ENCODE measurements at places on chromosomes 3 and 15.

GRCh38 chr3:11096266-11097139 is 57.8 kb upstream of the HRH1 start:
- DNase-seq: no peak

GRCh38 chr15:66565741-66566144 is at the start of gene LCTL:
LCTL (minus strand) TSS chr15:66565998; CDS start chr15:66565365, 633 bp downstream.
- no peak for DNase-seq

DNA sequence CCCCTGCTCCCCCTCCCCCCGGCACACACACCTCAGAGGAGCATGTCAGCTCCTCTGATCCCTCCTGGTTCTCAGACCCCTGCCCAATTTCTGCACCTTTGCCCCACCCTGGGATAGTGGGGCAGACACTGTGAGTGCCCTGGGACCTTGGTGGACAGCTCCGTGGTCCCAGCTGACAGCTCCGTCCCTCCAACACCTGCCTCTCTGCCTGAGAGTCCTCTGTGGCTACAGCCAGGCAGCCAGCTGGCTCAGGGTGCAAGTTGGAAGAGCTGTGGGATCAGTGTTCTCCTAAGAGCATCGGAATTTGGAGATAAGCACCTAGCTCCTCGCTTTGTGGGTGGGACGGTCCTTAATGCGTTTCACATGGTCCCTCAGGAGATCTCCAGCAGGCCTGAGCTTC is 43.7 kb upstream of the PGPEP1L start:
- no peak for DNase-seq

- DNase-seq: peak; percentile 77
Observed at GRCh38 chr15:68553994-68554720, 24.6 kb upstream of the CORO2B start.

GRCh38 chr3:71662056-71662455 is 63.1 kb downstream of the EIF4E3 start:
- no peak for DNase-seq

- no peak for DNase-seq
Observed at GRCh38 chr3:126982126-126982470, 817 bp upstream of the PLXNA1 start.

GRCh38 chr3:128170866-128171516 is 17.7 kb downstream of the EEFSEC start:
- DNase-seq: no peak

GRCh38 chr3:42340466-42340865 is 69.9 kb downstream of the LYZL4 start:
- no peak for DNase-seq

- no peak for DNase-seq
Observed at GRCh38 chr15:89569090-89569745, 6.1 kb upstream of the TICRR start.

DNA sequence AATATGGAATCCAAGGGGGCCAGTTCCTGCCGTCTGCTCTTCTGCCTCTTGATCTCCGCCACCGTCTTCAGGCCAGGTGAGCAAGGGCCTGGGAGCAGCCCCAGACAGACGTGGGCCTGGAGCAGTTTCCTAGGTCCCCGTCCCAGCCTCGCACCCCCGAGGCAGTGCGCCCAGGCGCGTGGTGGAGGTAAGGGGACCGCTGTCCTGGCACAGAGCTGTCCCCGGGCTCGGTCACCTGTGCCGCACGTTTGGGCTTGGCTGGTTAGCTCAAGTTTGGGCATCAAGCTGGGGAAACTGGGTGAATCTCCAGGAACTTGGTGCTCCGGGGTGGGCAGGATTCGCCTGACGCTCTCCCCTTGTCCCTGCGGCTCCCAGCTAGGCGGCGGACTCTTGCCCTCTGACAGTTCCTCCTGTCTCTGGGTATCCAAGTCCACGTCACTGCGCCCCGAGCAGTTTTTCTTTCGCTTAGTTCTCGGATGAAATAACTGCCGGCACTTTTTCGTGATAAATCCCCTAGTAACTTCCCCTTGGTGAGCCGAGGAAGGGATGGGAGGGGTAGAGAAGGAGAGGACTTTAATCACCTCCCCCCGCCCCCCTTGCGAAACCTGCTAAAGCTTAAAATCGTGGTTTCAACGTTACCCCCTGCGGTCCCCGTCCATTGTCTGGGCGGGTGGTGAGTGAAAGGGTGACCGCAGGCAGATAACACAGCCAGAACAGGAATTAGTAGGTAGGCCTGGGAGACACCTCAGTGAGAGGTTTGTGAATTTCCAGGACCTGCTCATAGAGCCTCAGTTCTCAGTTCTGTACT is 901 bp downstream of the ALCAM start:
- no peak for DNase-seq

DNA sequence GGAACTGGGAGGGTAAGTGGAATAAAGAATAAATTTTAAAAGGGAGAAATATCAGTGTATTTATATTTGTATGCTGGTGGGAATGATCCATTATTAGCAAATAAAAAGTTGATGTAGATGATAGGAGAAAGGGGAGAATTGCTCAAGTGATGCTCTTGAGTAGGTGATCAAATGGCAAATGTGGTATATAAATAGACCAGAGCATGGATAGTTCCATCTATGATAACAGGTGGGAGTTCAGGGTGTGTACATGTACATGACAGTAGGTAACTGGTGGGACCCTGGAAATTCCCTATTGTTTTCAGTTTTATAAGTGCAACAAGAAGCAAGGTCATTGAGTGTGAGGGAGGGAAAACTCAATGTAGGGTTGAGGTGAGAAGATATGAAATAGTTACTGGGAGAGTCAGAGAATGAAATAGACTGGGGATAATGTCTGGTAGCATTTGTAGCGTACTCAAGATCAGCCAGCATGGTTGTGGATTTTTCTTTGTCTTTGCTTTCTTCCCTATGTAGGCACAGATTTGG is 31.3 kb upstream of the EBLN2 start:
- DNase-seq: no peak

DNA sequence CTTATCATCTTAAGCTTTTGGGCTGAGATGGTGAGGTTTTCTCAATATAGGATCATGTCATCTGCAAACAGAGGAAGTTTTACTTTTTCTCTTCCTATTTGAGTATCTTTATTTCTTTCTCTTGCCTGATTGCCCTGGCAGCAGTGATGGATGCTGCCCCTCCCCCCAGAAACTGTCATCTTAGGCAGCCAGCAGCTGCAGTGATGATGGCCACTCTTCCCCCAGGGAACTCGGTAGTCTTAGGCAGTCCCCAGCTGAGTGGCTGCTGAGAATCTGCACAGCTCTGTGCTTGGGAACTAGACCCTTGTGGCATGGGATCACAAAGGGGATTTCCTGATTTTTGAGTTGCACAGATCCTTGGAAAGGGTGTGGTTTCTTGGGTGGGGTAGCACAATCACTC is 791.1 kb upstream of the ALCAM start:
- DNase-seq: no peak

GRCh38 chr15:81270781-81271491 is 53.0 kb downstream of the STARD5 start:
- DNase-seq: no peak

All from hematopoietic multipotent progenitor cell treated with erythropoietin and hydrocortisone succinate and interleukin-3 and kit ligand, for 15 days (in vitro differentiated cells).